ENCODE measurements at places on chromosomes 1 and 21.

GRCh38 chr1:28737307-28738132, 780 bp downstream of the YTHDF2 start:
- DNase-seq = peak; percentile 37

- DNase-seq = no peak
Measured at GRCh38 chr1:174116042-174116441, 43.3 kb upstream of the RABGAP1L start.

DNA sequence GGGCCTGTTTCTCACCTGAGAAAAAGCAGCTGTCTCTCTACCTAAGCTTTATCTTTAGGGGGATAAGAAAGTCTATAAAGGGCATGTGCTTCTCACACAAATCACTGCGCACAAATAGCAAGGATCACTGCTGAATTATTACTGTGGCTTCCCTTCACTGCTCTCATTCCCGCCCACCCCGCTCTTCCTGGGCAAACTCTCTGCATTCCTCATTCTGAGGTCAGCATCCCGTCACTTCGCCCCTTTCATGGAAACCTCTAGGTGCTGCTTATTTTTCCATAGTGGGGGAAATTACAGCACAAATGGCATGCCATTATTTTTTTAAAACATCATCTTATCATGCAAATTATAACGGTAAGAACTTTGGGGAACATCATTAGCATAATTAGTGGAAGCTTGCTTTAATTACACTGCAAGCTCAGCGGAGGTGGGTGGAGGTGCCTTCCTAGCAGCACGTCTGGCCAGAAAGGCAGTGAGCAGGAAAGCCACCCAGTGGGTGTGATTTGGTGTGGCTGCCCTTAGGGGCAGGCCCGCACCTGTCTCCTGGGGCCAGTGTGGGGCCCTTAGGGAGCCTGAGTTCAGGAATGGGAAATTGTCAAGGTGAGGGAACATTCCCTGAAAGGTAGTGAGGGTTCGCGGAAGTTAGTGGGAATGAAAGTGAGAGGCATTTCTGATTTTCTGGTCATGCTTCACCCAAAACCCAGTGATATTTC, 105.9 kb downstream of the LAMC2 start:
- DNase-seq = no peak

GRCh38 chr1:180527101-180527669, 24.8 kb upstream of the ACBD6 start:
- no peak for DNase-seq

- peak; percentile 25 for DNase-seq
Measured at GRCh38 chr1:59367301-59368007, 70.6 kb downstream of the FGGY start.

DNA sequence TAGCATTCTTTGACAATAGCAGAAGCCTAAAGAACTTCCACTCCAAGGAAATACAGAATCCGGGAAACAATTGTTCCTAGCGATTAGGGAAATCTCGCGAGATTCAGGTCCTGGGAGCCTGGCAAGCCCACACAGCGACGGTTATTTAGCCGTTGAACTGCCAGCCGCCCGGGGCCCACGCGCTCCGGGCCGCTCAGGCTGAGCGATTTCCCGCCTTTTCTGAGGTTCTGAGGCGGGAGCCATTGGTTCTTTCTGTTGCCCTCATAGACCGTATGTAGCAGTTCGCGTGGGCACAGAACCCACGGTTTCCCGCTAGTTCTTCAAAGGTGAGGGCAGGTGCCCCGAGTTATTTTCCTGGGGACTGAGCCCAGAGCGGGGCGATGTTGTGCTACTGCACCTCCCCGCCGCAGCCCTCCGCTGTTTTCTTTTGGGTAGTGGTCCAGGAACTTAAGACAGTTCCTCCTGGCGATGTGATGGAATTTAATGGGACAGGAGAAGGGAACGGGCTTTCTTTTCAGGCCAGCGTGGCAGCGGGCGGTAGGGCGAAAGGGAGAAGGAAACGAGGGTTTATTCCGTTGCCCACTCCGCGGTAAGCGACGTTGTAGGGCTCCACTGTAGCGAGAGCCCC, at the start of gene SYCP1:
Gene SYCP1, plus strand, starts transcription at position 171 of the 628 bp plus-strand sequence. CDS start 602 bp downstream, outside the sequence.
- DNase-seq = no peak

DNA sequence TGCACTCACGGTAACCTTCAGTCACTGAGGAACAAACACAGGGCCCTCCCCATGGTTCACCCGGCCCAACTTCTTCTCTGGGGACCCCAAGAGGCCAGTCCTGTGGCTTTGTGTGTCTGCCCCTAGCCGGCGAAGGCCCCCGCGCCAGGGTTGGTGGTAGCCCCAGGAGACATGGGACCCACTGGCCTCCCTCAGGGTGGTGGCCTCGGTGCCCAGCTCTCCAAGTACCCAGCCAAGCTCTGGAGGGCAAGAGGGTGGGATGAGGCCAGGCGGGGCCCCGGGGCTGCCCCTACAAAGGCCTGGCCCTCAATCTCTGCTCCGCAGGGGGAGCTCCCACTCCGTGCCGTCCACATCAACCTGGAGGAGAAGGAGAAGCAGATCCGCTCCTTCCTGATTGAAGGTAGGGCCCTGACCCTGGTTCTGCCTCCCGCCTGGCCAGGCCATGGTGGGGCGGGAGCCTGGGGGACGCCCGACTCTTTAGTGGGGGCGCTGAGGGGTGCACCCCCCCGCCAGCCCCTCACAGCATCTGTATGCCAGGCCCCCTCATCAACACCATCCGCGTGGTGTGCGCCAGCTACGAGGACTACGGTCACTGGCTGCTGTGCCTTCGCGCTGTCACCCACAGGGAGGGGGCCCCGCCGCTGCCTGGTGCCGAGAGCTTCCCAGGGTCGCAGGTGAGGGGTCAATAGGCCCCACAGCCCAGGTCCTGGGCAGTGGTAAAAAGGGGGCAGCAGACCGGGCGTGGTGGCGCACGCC, 5.6 kb downstream of the PLEKHN1 start:
- DNase-seq = no peak

DNA sequence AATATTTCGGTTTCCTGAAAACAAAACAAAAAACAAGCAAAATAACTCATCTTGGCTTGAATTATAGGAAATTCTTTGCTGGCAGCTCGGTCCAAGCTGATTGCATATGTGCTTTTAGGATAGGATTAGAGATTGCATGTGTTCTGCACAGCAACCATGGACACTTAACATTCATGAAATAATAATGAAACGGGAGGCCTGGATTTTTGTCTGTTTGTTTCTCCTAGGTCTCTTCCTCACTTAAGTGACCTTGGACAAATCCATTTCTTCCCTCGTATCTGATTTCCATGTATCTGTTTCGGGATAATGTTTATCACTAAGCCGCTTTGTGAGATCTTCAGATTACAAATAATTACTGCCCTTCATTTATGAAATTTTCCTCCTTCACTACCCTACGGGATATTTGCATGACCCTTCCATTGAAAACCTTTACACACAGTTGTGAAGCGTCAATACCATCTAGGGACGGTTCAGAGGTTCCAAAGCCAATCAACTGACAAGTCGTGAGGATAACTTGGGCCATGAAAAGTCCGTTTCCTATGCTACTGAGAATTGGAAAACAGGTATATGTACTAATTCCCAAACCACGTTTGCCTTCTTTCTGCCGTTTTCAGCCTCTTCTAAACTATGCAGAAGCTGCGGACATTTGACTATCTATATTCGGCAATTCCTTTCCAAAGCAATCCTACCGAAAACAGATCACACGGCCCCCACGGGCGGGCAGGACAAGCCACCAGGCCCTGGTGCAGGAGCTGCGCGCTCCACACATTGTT, 1.3 kb upstream of the H3-3A start:
- no peak for DNase-seq

DNA sequence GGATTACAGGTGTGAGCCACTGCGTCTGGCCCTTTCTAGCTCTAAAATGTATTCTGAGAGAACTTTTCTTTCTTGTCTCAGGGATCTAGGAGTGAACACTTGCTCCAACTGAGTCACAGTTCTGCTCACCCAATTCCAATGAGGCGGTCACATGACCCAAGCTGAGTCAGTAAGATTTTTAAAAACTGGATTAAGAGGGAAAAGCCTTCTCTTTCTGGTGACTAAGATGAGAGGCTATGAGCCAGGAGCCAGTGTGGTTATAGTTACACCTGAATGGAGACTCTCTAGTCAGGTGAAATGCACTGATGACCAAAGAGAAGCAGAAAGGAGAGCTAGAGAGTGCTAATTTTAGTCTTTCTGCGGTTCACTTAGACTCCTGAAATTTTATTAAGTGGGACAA, 9.5 kb upstream of the DEPDC1 start:
- DNase-seq = no peak

GRCh38 chr1:171142416-171143385, 42.4 kb upstream of the FMO2 start:
- no peak for DNase-seq

DNA sequence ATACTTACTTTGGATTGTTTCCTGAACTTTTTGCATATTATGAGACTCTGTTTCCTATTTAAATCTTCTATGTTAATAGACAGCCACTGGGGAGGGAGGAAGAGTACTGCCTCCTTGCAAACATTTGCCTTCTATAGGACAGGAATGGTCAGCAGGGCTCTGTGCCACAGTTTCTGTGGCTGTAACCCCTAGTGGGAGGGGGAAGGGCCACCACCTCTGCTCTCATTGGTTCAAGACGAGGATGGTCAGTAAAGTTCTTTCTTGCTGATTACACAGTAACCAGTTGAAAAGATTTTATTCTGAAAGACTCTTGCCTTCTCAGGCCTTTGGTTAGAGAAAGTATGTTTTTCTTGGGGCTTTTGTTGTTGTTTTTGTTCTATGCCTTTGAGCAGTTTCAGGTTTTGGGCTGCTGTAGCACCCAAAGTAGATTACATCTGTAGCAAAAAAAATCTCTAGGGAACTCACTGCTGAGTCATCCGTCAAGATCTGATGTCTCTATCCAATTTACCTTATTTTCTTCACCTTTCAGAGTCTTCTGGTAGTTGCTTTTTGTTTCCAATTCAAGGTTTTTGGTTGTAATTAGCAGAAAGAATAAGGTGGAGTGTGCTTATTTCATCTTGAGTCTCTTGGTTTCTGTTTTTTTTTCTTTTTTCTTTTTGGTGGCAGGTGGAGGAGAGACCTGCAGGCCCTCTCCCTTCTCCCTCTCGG, 23.1 kb downstream of the SLC35A3 start:
- no peak for DNase-seq

Data from PC-9 (cell line).